Kasumi-1 (cell line): ENCODE measurements at places on chromosomes 6 and 20.

GRCh38 chr20:20992277-20992676, 113.9 kb downstream of the LINC00237 start:
- DNase-seq, result no peak

- DNase-seq, result no peak
Measured at GRCh38 chr6:52568320-52568719, 8.5 kb downstream of the TRAM2 start.

DNA sequence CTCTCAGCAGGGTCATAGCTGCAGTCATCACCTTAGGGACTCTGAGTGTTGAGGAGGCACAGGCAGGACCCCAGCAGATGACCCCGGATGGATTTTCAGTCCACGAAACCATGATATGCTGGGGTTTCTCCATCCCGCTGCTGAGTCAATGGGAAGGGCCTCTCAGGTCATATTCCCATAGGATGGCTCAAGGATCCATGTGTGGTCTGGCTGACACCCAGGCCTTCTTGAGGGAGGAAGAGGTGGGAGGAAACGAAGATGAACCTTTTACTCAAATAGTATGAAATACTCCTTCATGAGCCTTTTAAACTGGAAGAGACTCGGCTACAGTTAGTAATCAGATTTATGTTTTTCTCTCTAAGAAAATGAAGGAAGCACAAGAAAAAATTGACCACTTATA, 10.3 kb upstream of the RALY start:
- DNase-seq, result no peak

DNA sequence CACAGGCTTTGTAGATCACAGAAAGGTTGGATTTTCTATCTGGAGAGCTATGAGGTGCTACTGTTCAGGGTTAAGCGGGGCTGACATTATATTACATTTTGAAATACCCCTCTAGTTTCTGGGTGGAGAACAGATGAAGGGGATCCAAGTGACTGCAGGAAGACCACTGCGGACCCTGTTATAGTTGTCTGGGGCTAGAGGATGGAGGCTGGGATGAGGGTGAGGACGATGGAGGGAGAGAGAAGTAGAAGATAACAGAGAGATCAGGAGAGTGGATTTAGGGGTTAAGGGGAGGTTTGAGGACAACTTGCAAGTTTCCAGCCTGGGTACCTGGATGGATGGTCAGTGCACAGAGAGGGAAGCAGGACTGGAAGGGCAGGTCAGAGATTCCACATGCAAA, 43.5 kb upstream of the TGM2 start:
- no peak for DNase-seq

- DNase-seq, result peak; percentile 60
Measured at GRCh38 chr6:110053395-110054240, 75.5 kb downstream of the GPR6 start.

- DNase-seq, result no peak
Measured at GRCh38 chr6:42390228-42390934, 61.3 kb downstream of the TRERF1 start.

GRCh38 chr6:142725024-142725770, 219.8 kb downstream of the HIVEP2 start:
- DNase-seq, result no peak

GRCh38 chr6:56835612-56836011, 119.3 kb upstream of the BEND6 start:
- no peak for DNase-seq

DNA sequence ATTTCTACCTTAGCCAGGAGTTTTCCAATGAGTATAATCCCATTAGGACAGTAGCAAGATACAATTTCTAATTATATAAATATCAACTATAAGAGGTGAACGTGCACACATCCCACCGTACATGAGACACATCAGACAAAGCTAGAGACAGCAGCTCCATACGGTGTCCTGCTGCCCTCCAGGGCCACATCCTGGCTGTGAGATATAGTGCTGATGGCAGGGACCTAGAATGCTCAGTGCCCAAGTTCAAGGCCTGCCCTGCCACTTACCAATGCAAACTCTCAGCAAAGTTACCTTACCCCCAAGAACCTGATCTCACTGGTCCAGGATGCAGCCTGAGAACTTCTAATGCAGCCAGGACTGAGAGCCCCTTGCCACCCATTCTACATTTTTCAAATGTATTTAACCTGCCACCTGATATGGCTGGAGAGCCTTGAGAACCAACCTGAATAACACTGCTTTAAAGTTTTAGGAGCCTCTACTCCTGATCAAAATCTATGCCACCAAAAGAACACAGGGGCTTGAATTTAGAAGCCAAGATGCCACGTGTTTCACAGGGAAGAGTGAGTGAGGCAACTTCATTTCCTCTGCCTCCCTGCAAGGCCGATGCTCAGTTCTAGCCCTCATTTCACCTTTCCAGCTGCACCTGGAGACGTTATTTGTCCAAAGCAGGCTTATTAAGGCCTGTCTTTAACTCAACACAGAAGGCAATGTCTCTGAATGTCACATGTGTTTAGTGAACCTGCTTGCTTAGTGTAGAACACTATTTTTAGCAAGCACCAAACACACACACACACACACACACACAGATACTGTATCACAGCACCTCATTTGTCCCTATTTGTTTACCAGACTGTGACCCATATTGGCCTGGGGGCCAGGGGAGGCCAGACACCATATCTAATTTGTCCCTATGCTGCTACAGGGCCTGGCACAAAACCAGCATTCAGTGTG, 6.1 kb downstream of the NFATC2 start:
- DNase-seq, result no peak

GRCh38 chr6:142026471-142026870, 106.3 kb upstream of the GJE1 start:
- DNase-seq, result no peak

- no peak for DNase-seq
Measured at GRCh38 chr20:50759678-50760077, 28.3 kb downstream of the PARD6B start.

DNA sequence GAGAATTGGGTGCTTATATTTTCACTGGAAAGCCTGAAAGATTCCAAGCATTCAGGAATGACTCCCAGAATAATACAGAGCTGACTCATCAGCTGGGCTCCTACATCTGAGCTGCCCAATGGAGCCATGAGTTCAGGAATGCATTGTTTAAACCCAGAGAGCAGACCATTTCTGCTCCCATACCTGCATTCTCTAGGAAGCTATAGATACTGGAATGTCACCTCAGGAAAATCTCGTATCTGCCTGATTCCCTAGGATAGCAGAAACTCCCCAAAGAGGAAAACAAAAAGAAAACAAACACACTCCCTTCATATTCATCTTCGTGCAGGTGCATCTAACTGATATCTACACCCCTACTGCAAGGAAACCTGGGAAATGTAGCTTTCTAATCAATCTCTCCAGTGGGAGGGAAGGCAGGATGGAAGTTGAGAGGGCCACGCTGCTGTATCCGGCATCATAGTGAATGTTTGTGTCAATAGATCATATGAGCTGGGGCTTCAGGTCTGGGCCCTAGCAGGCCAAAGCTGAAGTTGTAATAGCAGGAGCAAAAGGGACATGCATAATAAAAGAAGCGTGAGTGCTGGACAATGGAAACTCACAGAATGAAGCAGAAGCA, 8.2 kb upstream of the SLC2A12 start:
- DNase-seq, result no peak

DNA sequence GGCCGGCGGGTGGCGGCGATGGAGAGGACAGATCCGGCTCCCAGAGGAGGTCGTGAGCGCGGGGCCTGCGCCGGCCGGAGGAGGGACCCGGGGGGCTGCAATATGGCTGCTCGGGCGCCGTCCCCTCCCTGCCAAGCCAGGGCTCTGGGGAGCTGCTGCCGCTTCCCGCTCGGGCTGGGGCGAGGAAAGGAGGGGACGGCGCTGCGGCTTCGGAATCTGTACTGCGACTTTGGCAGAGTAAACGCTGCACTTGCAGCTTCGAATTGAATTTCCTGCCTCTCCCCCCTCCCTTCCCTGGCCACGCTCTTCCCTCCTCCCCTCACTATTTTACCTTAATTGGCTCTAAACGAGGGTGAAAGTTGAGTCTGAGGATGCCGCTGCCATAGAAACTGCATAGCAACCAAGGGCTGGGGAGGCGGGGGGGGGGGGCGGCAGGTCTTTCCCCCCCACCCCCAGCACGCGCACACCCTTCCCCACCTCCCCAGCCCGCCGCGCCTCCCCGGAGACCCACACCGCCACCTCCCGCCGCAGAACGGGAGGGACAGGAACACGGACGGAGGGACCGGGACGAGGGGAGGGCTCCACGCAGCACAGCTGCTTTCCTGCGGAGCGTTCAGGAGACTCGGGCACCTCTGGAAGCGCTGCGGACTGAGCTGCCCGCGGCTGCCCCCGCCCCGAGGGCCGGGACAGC, 93.9 kb downstream of the RNASET2 start:
- no peak for DNase-seq

- DNase-seq, result no peak
Measured at GRCh38 chr6:128759901-128760300, 123.0 kb upstream of the LAMA2 start.

- no peak for DNase-seq
Measured at GRCh38 chr20:48823960-48824498, 3.8 kb downstream of the PREX1 start.

DNA sequence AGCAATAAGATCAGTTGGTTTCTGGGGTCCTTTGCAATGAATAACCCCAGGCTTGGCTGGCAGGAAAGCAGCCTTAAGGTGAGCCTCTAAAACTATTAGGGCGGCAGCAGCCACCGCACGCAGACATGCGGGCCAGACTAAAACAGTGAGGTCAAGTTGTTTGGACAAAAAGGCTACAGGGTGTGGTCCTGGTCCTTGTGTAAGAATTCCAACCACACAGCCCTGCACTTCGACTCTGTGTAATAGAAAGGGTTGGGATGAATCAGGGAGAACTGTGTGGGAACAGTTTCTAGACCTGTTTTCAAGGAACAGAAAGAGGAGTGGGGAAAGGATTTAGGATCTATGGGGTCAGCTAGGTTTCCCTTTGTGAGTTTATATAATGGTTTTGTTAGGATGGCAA, 237.6 kb downstream of the SMOC2 start:
- DNase-seq, result no peak

- no peak for DNase-seq
Measured at GRCh38 chr20:44034965-44035635, 120.4 kb downstream of the TOX2 start.

DNA sequence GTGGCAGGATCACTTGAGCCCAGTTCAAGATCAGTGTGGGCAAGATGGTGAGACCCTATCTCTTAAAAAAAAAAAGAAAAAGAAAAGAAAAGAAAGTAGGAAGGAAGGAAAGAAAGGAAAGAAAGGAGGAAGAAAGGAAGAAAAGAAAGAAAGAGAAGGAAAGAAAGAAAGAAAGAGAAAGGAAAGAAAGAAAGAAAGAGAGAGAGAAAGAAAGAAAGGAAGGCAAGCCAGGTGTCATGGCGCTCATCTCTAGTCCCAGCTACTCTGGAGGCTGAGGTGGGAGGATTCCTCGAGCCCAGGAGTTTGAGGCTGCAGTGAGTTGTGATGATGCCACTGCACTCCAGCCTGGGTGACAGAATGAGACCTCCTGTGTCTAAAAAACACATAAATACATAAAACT, 11.5 kb upstream of the SRC start:
- DNase-seq, result no peak

DNA sequence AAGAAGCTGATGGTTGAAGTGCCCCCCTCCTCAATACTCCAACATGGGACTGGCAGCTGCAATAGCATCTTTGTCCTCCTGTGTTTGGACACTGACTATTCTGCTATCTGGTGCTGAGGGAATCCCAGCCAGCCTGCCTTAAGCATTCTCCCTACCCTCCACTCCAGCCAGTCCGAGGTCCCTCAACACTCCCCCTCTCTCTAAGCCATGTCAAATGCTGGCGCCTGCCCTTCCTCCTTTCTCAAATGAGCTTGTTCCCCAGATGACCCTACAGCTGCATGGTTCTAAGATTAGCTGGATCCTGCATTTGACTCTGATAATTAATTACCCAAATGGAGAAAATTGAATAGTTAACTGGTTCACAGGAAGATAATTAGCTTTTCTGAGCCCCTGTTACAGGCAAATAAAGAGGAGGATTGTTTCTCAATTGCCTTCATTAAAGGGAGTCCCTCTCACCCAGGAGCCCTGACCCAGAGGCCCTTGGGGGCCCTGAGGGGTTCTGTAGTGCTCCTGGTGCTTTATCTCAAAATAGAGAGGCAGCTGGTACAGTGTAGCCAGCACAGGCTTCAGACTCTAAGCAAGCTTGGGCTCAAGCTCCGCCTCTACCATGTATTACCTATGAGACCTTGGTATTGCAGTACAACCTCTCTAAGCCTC, 37.9 kb upstream of the CHD6 start:
- DNase-seq, result no peak

DNA sequence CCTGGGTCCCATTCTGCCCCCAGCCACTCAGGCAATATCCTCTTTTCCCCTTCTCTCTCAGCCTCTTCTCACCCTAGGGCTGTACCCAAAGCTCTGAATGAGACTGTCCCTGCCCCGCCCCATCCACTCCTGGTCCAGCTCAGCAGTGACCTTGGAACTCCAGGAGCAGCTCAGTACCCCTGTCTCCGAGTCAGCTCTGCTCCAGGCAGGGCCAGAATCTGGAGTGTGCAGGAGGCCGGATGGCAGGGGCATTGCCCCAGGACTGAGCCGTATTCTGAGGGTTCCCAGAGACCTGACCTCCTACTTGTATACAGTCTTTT, 2.0 kb upstream of the RAET1G start:
- DNase-seq, result no peak

GRCh38 chr6:23202207-23202606, 632.8 kb downstream of the HDGFL1 start:
- DNase-seq, result no peak

DNA sequence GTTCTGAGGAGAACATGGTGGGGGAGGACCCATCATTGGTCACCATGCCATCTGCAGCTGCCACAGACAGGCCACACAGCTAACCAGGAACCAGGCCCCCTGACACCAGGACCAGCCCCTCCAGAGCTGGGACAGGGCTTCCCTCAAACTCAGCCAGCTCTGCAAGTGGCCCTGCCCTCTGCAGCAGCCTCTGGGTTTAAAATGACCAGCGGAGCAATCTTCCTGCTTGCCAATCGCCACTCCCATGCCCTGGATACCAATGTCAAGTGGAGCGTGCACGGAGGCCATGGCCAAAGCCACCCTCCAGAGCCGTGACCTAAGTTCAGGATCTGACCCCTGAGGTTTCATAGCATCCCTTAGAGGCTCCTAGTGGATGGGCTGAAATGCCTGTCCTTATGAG, 199.4 kb downstream of the SYNDIG1 start:
- no peak for DNase-seq

- no peak for DNase-seq
Measured at GRCh38 chr6:71523548-71523947, 234.9 kb downstream of the OGFRL1 start.

DNA sequence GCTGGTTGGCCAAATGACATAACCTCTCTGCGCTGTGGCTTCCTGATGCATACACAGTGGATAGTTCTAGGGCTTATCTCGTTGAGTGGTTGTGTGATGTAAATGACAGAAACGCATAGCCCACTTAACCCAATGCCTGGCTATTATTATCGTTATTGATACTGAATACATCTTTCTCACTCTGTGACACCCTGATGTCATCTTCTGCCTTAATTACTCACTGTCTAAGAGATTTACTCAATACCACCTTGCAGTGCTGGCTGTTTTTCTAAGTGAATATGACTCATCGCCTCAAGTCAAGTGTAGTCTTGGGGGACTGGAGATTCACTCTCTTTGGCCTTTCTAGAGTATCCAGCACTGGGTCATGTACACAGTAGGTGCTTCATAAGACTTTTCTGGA, 73.6 kb downstream of the NDUFAF5 start:
- no peak for DNase-seq
